ENCODE measurements at places on chromosomes 1 and 21. TPM values are rescaled to one million over a fixed set of nuclear protein-coding genes. Genes with fewer than 3 reads are reported as not detected.

The FCRLA gene
- 0.50 TPM for total RNA-seq

The CYP4Z1 gene
- total RNA-seq: not detected

The NUDT17 gene
- 0.82 TPM for total RNA-seq

The C1orf56 gene
- 3.2 TPM for total RNA-seq

The PTPN7 gene
- 2.9 TPM for total RNA-seq

The ATP1A4 gene
- not detected for total RNA-seq

The ANXA9 gene
- total RNA-seq: 0.40 TPM

The TMPRSS15 gene
- not detected for total RNA-seq

The BCL2L15 gene
- 116 TPM for total RNA-seq
